ENCODE measurements at places on chromosomes 4 and X.

DNA sequence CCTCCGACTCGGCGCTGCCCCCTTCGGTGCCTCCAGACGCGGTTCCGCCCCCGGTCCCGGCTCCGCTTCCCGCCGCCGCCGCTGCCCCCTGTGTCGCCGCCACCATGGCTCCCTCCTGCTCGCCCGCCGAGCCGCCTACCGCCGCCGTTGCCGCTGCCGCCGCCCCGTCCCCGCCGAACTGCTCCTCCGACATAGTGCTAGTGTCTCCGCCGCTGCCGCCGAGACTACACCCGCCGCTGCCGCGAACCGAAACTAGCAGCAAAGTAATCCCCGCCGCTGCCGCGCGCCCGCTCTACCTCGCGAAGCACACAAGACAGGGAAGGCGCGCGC, 340 bp downstream of the HNRNPD start:
- DNase-seq: no peak

- no peak for DNase-seq
Measured at GRCh38 chr4:3865986-3866812, 100.0 kb downstream of the ADRA2C start.

- no peak for DNase-seq
Measured at GRCh38 chr4:187286525-187286924, 562.9 kb upstream of the FAT1 start.

GRCh38 chr4:88177983-88178625, 19.7 kb upstream of the ABCG2 start:
- DNase-seq: no peak

- no peak for DNase-seq
Measured at GRCh38 chr4:152778656-152779512, 646 bp downstream of the TIGD4 start.

GRCh38 chr4:133379681-133380438, 230.8 kb downstream of the PCDH10 start:
- DNase-seq: no peak

DNA sequence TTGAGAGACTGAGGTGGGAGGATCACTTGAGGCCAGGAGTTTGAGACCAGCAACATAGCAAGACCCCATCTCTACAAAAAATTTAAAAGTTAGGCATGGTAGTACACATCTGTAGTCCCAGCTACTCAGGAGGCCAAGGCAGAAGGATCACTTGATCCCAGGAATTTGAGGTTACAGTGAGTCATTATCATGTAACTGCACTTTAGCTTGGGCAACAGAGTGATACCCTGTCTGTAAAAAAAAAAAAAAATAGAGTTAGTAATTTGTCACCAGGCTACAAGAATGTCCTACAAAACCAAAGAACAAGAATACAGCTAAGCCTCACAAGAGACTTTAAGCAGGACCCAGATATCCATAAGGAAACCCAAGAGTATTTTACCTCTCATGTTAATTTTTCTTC, 27.0 kb upstream of the RAB28 start:
- no peak for DNase-seq

GRCh38 chrX:74292808-74293123, 11.2 kb upstream of the ZCCHC13 start:
- DNase-seq: no peak

GRCh38 chrX:139204571-139204897, 326.0 kb upstream of the F9 start:
- DNase-seq: no peak

- no peak for DNase-seq
Measured at GRCh38 chr4:160372390-160372789, 1269.5 kb downstream of the RAPGEF2 start.

DNA sequence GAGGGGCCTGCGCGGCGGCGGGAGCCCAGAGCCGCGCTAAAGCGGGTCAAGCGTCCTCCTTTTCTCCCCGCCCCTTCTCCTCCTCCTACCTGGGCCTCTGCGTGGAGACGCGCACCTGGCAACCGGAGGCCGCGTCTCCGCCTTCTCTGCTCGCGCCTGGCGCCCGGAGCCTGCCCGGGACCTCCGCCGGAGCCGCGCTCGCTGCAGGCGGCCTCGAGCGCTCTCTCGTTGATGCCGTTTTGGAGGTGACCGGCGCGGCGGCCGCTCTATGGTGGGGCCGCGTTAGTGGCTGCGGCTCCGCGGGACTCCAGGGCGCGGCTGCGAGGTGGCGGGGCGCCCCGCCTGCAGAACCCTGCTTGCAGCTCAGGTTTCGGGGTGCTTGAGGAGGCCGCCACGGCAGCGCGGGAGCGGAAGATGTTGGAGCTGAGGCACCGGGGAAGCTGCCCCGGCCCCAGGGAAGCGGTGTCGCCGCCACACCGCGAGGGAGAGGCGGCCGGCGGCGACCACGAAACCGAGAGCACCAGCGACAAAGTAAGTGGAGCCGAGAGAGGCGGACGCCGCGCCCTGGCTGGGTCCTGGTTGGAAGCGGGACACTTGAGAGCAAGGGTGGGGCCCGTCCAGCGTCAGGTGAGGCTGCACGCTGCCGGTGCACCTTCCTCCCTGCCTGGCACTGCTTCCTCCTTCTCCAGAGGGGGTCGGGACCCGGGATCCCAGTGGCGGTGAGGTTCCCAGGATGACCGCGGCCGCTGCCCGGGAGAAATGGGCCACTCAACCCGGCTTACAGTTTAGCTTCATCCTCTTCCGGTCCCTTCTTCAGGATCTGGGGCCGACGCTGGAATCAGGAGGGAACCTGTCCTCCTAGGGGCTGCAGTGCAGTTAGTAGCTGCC, at the start of gene CDS1:
TSS of gene CDS1 (plus strand) at position 140 of the 888 bp plus-strand sequence. CDS start at position 415, 275 bp downstream.
- peak; percentile 8 for DNase-seq

GRCh38 chr4:103197765-103198110, 405 bp downstream of the CENPE start:
- DNase-seq: no peak

GRCh38 chr4:3401436-3402171, 40.2 kb upstream of the HGFAC start:
- no peak for DNase-seq

DNA sequence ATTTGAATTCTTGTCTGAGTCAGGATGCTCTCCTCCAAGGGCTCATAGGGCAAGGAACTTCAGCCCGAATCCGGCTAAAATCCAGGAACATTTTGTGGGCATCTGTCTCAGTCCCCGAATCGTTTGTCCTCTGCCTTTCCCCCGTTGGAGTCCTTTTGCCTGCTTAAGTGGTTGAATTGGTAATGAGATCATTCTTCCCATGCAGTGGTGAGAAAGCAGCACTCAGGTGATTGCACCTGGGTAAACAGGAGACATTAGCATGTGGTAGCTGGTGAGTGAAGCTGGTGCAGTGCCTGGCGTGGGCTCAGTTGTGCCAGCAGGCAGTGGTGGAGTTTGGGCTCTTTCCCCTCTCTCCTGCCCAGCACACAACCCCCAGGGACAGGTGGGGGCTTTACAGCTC, 61.9 kb upstream of the MTM1 start:
- DNase-seq: no peak

GRCh38 chrX:152632445-152633097, 5.1 kb upstream of the GABRQ start:
- DNase-seq: peak; percentile 23

DNA sequence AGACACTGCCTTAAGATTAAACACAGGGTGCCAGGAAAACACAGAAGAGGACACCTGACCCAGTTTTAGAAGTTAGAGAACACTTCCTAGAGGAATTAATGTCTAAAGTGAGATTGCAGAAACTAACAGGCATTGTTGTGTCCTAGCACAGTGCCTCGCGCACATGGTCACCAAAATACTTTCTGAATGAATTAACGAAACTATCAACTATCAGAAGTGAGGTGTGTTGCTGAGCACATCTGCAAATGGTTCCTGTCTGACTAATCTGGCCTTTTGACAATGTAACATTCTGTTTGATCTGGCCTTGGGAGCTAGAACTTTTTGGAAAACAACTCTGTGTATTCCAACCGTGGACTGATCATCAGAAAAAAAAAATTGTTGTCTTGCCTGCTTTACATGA, 556.8 kb upstream of the LCORL start:
- DNase-seq: no peak

DNA sequence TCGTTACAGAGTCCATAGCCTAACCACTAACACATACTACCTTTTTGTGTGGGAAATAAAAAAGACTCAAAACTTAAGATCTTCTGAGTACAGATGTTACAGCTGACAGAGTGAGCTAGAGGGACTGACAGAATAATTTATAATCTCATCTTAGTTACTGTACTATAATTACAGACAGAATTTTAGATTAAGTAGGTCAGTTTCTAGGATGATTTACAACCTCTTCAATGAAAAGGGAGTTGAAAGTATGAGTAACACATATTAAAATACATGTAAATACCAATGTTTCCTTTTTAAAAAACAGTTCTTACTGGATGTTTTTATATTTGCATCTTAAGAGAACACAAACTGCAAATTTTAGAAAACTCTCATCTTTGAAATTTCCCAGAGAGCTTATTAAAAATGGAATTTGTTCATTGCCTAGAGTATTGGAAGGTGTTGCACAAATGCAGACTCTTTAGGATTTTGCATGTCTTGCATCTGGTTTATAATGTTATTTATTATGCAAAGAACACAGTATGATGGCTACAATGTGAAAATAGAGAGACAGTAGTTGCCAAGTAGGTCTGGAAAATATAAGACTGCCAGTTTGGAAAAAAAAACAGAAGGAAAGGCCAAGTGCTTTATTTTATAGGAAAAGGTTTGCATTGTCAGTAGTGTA, 24.2 kb upstream of the CCNG2 start:
- DNase-seq: no peak

DNA sequence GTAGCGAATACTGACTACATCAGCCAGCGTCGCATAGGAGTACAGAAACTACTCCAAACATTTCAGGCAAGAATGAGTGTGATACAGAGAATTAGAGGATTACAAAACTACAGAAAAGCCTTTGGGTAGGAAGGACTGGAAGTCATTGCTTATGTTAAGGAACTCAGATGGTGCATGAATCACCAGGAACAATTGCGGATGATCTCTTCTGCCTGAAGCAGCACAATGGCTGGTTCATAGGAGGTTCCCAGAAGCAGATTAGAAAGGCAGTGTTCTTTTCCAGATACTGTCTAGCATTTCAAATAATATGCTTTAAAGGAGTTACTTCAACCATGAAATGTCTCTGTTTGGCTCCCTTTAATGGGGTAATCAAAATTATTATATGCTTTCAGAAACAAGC, 42.5 kb upstream of the MAP9 start:
- DNase-seq: no peak

- DNase-seq: no peak
Measured at GRCh38 chrX:101411984-101412383, 4.0 kb downstream of the HNRNPH2 start.

- no peak for DNase-seq
Measured at GRCh38 chr4:153296040-153296823, 48.3 kb upstream of the MND1 start.

GRCh38 chrX:31333165-31333831, 261.5 kb upstream of the FTHL17 start:
- DNase-seq: no peak

DNA sequence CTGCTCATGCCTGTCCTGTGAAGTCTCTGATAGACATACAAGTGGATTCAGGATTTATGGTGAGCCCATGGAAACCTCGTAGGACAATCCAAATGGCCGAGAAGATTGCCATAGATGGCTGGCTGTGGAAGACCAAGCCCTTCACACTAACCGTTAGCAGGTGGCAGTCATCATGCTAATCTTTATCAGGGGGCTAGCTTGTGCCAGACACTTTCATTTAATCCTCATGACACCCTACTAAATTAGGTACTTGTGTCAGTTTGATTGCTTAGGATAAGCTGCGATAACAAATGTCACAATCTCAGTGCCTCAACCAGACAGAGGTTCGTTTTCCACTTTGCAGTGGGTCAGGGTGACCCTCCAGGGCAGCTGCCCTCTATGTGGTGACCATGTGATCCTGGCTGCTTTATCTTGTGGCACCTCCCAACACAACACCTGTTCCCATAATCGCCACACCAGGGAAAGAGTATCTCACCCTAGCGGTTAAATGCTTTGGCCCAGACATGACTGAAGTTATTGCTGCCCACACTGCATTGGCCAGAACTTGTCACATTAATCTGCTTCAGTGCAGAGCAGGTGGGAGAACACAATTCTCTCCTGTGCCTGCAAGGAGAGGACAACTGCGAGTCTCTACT, 60.8 kb downstream of the REPS2 start:
- no peak for DNase-seq

- DNase-seq: no peak
Measured at GRCh38 chrX:138858438-138858837, 146.9 kb upstream of the FGF13 start.

GRCh38 chr4:169675825-169676224, 55.4 kb downstream of the CLCN3 start:
- no peak for DNase-seq

DNA sequence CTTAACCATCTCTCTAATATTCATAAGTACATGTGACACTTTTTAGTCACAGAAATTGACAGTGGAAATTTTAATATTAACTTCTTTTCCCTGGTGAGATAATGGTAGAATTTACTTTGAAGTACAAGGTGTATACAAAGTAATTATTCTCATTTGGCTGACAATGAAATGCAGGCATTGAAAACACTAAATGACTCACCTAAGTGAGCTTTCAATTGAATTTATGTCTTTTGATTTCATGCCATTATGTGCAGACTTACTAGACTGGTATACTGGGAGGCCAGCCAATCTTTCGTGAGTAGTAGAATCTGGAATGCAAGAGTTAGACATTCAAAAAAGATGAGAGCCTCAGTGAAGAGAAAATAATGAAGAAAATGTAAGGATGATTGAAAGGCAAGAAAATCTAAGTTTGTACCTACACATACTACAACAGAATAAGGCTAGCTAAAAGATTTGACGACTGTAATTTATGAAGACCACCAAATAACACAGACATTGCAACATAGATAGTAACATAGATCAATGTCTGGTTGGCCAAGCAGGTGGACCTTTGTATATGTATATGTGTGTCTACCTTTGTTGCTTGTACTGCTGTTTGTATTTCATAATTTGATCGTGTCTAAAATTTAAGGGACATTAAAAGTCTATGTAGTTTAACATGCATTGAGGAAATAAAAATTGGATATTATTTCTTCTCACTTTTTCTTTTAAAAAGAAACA, 459.7 kb downstream of the IL15 start:
- no peak for DNase-seq
